ENCODE measurements at places on chromosomes 12 and 14.

- DNase-seq, result peak; percentile 13
Measured at GRCh38 chr14:102891556-102891955, 30.9 kb upstream of the AMN start.

GRCh38 chr12:3091038-3091319, 13.8 kb downstream of the TSPAN9 start:
- DNase-seq, result no peak

- DNase-seq, result no peak
Measured at GRCh38 chr12:64081008-64081404, 141.1 kb downstream of the KICS2 start.

- DNase-seq, result no peak
Measured at GRCh38 chr12:2668816-2669215, 126.0 kb upstream of the FKBP4 start.

- DNase-seq, result no peak
Measured at GRCh38 chr12:10558301-10558700, 52.6 kb downstream of the EIF2S3B start.

GRCh38 chr12:13566292-13566691, 369.8 kb downstream of the EMP1 start:
- no peak for DNase-seq

DNA sequence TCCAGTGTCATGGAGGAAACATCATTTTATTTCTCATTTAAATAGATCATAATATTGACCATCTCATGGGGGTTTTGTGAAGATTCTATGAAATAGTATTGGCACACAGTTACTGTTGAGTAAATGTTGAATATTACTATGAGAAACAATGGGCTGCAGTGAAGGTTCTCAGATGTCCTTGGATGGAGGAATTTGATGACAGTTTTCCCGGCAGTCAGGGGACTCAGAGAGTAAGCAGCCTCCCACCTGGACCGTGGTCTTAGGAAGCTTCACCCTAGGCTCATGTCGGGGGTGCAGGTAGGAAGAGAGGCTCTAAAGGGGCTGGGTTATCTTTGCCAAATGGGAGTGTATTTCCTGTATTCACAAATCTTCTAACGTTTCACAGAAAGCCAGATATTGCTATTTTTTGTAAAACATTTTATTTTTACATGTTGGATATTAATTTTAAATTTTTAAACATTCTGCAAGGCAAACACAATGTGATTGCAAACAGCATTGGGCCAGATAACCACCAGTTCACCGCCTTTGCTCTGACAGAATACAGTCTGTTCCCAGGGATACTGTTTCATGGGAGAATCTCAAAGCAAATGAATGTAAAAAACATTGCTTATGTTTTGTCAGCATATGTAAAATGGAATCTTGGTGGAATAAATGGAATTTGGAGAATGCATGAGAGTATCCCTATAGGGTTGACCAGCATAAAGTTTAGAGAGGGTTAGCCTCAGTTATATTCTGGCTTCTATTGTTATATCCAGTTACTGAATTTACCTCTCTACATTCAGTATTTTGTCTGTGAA, 380.8 kb upstream of the TMEM132C start:
- DNase-seq, result no peak

DNA sequence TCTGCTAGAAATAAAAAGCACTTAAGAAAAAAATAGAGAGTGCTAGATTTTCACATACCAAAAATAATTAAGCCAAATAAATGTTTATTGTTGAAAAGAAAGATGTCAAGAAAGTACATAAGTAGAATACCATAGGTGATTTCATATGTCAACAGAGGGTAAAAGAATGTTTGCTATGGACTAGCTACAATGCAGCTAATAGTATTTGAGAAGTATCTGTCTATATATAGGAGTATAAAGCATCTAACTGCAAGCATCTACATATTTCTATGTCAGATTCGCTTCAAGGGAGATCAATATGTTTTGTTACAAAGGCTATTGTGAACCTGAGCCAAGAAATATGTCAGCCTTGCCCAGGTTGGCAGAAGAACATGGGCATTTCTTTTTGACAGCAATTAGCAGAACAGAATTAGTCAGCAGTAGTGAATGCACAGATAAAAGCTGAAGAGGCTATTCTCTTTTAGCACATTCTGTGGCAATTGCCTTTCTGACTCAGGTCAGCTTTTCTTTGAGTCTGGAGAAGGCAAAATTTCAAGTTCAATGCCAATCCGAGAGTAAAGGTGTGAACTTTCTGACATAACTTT, 140.1 kb downstream of the ALG10B start:
- DNase-seq, result no peak

DNA sequence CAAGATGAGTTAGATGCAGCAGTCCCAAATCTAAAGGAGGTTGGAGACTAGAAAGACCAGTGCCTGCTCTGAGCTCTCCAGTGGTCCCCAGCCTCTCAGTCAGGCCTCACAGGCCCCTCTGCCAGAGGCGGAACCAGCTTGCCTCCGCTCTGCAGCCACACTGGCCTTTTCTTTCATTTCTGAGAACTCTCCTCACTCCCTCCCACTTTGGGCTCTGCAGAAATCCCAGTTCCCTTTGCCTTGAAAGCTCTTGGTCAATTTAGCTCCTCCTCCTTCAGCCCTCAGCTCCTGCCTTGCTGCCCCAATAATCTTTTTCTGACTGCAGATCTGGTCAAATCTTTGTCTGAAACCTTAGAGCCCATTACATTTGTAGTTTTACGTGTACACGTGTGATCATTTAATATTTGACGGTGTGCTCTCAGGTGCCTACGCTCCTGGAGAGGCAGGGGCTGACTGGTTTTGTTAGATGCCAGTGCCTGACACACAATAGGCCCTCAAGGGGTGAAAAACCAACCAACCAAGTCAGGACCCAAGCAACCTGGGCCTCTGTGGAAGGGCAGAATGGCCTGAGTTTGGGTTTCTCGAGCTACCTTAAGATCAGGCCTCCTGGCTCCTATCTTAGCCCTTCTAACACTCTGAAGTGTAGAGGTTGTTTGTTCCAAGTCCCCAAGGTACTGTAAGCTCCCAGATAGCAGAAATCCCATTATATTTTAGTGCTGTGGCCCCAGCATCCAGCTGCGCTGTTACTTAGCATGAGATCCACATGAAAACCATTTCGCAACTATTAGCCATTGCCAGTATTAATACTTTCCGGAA, 1.1 kb upstream of the NUDT4 start:
- no peak for DNase-seq

GRCh38 chr12:54596526-54596946, 8.1 kb upstream of the PPP1R1A start:
- DNase-seq, result peak; percentile 26

DNA sequence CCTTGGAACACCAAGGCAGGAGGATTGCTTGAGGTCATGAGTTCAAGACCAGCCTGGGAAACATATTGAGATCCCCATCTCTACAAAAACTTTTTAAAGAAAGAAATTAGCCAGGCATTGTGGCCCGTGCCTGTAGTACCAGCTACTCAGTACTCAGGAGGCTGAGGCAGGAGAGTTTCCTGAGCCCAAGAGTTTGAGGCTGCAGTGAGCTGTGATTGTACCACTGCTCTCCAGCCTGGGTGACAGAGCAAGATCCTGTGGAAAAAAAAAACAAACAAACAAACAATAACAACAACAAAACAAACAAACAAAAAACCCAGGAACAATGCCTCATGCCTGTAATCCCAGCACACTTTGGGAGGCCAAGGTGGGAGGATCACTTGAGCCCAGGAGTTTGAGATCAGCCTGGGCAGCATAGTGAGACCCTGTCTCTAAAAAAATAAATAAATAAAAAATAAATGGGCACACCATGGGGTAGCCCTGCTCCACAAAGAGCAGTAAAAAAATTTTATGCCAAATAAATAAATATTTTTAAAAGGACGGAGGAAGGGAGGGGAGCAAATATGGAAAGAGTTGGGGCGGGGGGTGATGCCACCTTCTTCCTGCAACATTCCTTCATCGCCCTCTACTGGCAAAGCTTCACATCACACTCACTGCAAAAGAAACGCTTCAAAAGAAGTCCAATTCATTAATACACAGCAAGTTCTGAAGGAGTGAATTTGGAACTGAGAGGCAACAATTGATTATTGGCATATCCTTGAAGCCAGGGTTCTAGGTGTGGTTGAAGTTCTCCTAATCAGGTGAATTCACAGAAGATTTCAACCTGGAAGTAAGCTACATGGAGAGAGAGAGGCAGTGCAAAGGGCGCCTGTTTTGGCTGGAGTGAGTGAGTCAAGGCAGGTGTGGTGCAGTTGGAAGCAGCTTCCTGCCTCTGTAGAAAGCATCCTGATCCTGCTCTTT, 8.8 kb upstream of the GNPTAB start:
- DNase-seq, result peak; percentile 51

DNA sequence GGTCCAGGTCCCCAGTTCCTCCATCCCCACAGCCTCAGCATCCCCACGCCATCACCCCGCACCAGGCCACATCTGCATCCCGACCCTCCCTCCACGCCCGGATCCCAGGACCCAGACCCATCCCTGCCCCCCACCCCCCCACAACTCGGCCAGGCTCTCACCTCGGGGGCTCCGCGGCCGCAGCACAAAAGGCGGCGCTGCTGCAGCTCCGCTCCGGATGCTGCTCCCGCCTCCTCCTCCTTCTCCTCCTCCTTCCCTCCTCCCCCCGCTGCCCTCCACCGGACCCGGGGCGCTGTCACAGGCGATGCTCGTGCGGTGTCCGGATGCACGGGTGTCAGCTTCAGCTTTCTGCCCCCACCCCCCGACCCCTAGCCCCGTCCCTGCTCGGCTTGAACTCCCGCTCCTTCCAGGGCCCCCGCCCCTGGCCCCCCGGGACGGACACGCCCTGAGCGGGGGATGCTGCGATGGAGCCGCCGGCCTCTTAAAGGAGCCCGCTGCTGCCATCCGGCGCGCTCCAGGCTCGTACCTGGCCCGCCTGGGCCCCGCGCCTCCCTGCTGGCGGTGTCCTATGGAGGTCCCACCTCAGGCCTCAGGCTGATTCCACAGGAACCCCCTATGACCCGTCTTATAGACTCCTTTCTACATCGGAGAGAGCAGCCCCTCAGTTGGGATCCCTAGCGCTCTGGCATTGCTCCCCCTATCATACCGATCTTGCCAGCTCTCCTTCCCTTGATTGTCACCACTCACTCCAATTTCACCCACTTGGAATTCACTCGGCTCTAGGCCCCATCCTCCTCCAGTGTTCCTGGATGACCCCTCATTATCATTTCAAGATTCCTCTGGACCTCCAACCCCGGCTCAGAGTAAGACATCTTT, at the start of gene MAP3K12:
TSS of gene MAP3K12 (minus strand) at position 193 of the 876 bp plus-strand sequence. CDS start 12,067 bp downstream, outside the sequence.
- no peak for DNase-seq

- no peak for DNase-seq
Measured at GRCh38 chr12:13316587-13317246, 120.2 kb downstream of the EMP1 start.

DNA sequence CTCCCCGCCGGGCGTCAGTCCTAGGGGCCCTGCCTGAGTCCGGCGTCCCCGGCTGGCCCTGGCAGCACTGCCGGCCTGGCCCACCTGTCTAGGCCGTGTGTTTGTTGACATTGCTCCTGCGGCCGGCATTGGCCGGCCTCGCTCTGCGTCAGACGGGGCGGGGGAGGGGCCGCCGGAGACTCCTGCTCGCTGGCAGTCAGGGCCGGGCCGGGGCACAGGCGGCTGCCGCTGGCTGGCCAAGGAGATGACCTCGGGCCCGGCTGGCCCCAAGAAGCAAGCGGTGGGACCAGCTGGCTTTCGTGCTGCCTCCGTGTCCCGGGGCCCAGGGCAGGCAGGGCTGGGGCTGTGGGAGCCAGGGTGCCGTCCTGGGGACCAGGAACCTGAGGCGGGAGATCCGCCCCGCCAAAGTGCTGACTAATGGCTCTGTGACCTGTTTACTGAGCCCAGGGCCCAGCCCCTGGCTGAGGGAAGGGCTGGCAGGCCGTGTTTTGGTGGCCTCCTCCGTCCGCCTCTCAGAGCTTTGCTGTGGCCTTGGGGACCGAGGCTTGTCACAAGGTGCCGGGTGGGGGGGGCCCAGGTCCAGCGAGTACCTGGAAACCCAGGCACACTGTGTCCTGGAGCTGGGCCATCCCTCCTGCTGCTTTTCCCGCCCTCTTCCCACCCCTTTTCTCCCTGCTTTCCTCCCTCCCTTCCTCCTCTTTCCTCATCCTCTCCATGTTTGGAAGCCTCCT, 1.8 kb downstream of the ULK1 start:
- peak; percentile 86 for DNase-seq

DNA sequence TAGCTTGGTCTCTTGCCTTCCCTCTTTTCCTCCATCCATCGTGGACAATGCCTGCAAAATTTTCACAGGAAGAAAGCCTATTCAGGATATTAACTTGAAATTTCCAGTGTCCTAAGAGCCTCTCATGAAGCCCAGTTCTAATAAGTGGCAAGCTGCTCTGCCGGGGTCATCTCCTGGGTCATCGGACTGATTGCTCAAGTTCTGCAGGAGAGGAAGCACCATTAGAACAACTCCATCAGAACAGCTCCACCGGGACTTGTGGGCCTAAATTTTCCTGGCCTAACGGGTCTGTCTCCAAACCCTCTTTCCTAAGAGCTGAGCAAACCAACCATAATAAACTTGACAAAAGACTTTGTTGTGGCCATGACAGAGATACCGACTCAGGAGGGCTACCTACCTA, 13.9 kb downstream of the ERG28 start:
- no peak for DNase-seq

DNA sequence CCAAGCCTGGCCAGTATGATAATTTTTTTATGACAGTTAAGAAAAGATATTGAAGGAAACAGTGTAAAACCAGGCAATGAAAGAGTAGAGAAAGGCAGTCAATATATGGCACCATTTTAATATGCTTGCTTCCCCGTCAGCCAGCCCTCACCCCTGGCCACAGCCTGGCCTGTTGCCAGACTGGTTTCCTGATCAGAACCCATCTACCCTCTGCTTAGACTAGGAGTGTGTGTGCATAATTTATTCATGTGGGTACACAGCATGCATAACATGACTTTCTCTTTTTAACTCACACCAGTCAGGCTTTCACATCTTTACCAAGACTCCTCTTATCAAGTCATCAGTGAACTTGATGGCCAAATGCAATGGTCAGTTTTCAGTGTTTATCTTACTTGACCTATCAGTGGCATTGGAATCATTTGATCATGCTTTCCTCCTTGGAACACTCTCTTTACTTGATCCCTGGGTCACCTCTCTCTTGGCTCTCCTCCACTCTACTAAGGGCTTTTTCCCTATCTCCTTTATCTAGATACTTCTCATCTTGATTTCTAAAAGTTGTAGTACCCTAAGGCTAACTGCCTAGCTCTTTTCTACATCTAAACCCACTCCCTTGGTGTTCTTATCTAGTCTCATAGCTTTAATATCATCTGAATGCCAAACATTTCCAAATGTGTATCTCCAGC, 10.0 kb upstream of the GPR19 start:
- no peak for DNase-seq

DNA sequence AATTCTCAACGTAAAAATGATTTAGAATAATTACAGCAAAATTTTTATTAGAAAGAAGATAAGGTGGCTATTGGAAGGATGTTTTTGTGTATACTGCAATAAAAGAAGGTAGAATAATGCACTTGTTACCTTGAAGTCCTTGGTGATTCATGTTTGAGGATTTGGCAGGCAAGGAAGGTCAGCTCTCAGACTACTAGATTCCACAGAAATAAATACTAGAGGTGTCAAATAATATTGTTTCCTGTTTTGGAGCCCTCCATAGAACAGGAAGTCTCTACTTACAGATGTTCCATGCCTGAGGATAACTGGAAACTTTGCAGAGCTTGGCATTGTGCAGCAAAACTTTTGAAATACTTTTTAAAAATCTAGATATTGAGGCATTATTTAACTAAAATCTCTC, 284.3 kb upstream of the SYT1 start:
- DNase-seq, result no peak

- no peak for DNase-seq
Measured at GRCh38 chr14:47252802-47253201, 422.6 kb downstream of the MDGA2 start.

All from LNCaP clone FGC (cell line).